ENCODE measurements at places on chromosomes 7 and 10.

DNA sequence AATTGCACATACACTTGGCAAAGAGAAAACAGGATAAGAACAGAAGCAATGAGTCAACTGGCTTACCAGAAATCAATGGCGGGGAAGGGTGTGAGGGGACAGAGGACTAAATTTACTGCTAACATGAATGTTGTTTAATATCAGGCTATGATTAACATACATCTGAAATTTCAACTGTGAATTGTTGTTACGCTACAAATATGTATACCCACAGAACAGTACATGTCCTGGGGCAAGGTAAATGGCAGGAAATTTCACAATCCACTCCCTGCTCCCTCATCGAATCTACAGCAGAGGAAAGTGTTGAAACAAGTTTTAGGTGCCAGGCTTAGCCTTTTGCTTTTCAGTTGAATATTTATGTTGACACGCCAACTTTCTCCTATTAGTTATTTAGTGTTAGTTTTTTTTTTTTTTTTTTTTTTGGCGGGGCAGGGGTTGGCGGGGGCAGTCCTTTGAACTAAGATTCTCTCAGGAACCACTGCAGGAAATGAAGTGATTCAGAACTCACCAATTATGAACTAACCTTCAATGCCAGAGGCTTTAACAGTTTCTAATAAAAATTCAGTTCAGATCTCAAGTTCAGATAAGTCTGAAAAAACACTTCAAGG lies 99.0 kb downstream of the UBE2H start:
- ATAC-seq = peak; percentile 19

DNA sequence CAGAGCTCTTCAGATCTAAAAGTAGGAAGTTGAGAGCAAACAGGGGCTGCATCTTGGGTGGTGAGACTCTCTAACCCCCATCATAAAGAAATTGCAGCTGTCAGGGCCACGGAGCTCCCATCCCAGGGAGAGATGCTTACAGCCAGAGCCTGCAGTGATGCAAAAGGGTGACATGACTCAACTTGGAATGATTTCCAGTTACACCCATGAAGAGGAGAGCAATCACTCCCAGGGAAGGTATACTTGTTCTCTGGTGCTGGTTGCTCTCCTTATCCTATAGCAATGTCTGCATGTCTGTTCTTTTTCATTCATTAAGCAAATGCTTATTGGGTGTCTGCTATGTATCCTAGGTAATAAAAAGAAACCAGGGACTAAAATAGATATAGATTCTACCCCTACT lies 228.0 kb downstream of the RAB11FIP2 start:
- ATAC-seq = no peak

DNA sequence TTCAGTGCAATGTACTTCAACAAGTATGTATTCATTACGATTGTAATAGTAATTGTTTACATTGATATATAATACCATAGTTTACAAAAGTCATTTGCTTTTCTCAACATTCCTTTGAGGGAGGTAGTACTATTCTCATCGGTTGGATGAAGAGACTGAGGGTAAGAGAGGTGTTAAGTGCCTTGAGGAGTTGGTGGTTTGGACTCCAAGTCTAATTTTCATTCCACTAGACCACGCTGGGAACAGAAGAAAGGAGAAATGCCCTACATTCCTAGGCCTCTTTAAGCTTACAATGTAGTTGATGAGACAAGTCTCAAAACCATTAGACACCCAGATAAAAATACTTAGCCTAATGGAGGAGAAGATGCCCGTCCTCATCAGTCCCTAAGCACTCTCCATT lies 28.6 kb downstream of the CDK1 start:
- ATAC-seq = no peak

DNA sequence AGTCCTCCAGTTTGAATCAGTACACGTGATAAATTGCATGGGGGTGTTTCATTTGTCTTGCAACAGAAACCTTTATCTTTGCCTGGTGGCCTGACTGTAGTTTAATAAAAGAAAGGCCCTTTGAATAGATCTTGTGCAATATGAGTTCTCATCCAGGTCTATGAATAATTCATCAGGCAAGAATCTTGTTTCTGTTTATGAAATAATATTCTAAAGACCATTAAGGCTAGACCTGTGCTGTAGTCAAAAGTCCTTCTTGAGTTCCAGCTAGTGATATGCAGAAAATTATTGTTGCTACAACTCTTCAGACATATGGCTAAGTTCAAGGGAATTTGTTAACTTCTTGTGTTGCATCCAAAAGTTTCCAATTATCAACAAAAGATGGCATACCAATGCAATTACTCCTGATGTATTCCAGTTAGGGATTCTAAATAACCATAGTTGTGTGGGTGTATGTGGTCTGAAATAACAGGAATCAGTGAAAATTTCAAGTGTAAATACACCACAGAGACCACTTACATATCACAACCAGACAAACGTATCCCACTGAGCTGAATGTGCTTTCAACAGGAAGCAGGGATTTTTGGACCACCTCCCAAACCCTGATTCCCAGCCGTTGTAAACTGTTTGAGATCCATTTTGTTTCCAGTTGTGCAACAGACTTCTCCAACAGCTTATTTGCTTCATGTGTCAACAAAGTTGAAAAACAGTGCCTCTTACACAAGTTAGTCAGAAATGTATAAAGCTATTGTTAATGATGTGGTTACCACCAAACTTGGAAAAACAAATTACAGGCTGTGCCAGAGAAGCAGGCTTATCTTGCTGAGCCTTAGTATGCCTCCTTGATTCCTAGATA lies 54.7 kb upstream of the BICC1 start:
- ATAC-seq = peak; percentile 44

All from SK-N-SH treated with all-trans-retinoic acid at 6 μM for 48 hours (cell line).